ENCODE measurements at places on chromosomes 3 and 15. TPM values are rescaled to one million over a fixed set of nuclear protein-coding genes. Genes with fewer than 3 reads are reported as not detected.

Gene P3H2
- total RNA-seq, result 19.3 TPM

Gene MAP2K5
- total RNA-seq, result 6.1 TPM

Gene SEMA3B
- 23.0 TPM for total RNA-seq

Gene PTX3
- 865 TPM for total RNA-seq

Gene RBPMS2
- not detected for total RNA-seq

Gene EXD1
- not detected for total RNA-seq

Gene ZNF80
- total RNA-seq, result not detected

Gene LARP6
- total RNA-seq, result 109 TPM

Gene C3orf70
- total RNA-seq, result 0.29 TPM

Gene AZI2
- 75.2 TPM for total RNA-seq

Gene ZFYVE19
- total RNA-seq, result 49.9 TPM

Gene LYSMD2
- 16.0 TPM for total RNA-seq

Gene LRRC57
- 11.2 TPM for total RNA-seq

Gene CIP2A
- 22.2 TPM for total RNA-seq

Gene CSPG5
- total RNA-seq, result not detected

Gene TMEM158
- 83.0 TPM for total RNA-seq

Gene FEZF2
- total RNA-seq, result not detected

Gene SPINK8
- total RNA-seq, result not detected

Gene CACNA2D2
- total RNA-seq, result not detected

Gene RNU6-1
- total RNA-seq, result not detected

Gene CCDC9B
- total RNA-seq, result 5.3 TPM

Gene ABHD6
- total RNA-seq, result 8.6 TPM

Gene DCLK3
- total RNA-seq, result not detected

Gene CRABP1
- not detected for total RNA-seq

Gene CLDN18
- total RNA-seq, result not detected

Gene ECE2
- not detected for total RNA-seq

Gene BRPF1
- total RNA-seq, result 8.6 TPM

Gene ANKRD63
- not detected for total RNA-seq

Gene LSMEM2
- total RNA-seq, result not detected

Gene LOXL1
- total RNA-seq, result 43.4 TPM

Gene TGM4
- total RNA-seq, result not detected

Gene ROBO2
- total RNA-seq, result not detected

Gene TIMP4
- total RNA-seq, result 21.3 TPM

Gene GOLGA8B
- total RNA-seq, result 34.0 TPM

Gene CIDEC
- 0.29 TPM for total RNA-seq

Gene CACNA2D3
- total RNA-seq, result under 0.01 TPM

Data from myometrial cell (primary cell).